ENCODE measurements at places on chromosomes 1 and 21. TPM values are rescaled to one million over a fixed set of nuclear protein-coding genes. Genes with fewer than 3 reads are reported as not detected.

DNA sequence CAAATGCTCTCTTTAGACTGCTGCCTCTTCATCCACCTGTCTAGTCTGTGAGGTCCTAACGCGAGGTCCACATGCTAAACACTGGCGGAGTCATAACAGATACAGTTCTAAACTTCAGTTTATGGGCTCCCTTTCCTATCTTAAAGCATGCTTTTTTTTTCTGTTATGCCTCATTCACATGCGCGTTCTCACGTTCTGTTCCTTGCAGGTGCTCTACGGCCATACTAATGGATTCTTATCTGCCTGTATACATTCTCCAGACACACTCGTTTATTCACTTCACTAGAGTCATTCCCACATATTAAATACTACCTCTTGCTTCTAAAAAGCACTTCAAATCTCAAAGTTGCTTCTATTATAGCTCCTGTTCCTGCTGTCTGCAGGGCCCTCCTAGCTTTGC lies 38.7 kb downstream of the PHC2 start:
- no peak overlapping the region for H3K27ac ChIP-seq
- peaks cover 21% of the 10 kb centered on the region for H3K4me1 ChIP-seq
- H3K27me3 ChIP-seq: no peaks in the 10 kb centered on the region
- no peak for DNase-seq

GRCh38 chr21:44613386-44614155 lies 1.7 kb downstream of the KRTAP10-8 start:
- no peaks in the 10 kb centered on the region for H3K27me3 ChIP-seq
- H3K4me1 ChIP-seq: peaks cover 5% of the 10 kb centered on the region
- no peak for DNase-seq
- no peak overlapping the region for H3K27ac ChIP-seq
- no peaks in the 10 kb centered on the region for H3K36me3 ChIP-seq

DNA sequence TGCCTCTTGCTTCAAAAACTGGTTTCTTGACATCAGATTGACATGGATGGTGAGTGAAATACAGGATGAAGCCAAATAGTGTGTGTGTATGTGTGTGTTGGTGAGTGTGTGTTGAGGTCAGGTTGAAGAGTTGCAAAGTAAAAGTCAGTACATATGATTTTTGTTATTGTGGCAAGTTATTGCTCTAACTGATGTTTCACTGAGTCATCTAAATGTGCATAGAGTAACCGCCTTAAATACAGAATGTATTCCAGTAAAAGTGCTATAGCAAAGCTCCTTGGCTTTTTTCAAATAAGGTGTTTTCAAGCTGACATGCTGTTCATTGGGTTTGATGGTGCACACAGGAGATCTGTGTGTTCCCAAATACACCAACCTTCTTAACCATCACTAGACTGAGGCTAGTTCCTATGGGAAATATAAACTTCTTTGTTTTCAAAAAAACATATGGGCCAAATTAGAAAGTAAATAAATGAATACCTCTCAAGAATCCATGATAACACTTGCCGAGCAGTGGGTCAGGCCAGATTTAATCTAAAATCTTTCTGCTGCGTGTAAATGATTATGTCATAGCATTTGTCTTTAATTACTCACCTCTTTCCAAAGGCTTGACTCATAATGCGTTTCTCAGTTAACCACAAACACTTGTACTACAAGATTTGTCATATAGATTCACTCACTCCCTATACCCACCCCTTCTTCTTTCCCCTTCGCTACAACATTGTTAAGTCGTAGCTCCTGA lies 151.1 kb downstream of the LYPLAL1 start:
- no peak overlapping the region for H3K27ac ChIP-seq
- no peaks in the 10 kb centered on the region for H3K36me3 ChIP-seq
- DNase-seq: no peak
- no peaks in the 10 kb centered on the region for H3K27me3 ChIP-seq
- no peak overlapping the region for H3K4me3 ChIP-seq

GRCh38 chr1:209552406-209553264 lies 30.9 kb upstream of the CAMK1G start:
- H3K36me3 ChIP-seq: no peaks in the 10 kb centered on the region
- H3K27me3 ChIP-seq: peaks cover 37% of the 10 kb centered on the region
- no peak overlapping the region for H3K27ac ChIP-seq
- no peak for DNase-seq

GRCh38 chr1:236534151-236534651 lies 10.4 kb downstream of the LGALS8 start:
- no peak overlapping the region for H3K27ac ChIP-seq
- H3K4me1 ChIP-seq: no peaks in the 10 kb centered on the region
- no peaks in the 10 kb centered on the region for H3K36me3 ChIP-seq
- no peak for DNase-seq
- H3K27me3 ChIP-seq: no peaks in the 10 kb centered on the region

- H3K27me3 ChIP-seq: peaks cover 65% of the 10 kb centered on the region
- no peak overlapping the region for H3K27ac ChIP-seq
- H3K4me3 ChIP-seq: peak overlapping the region; percentile 65
Measured at GRCh38 chr1:223364685-223365382, 858 bp upstream of the SUSD4 start.

GRCh38 chr1:41439234-41439633 lies 45.2 kb downstream of the EDN2 start:
- H3K27ac ChIP-seq: no peak overlapping the region
- H3K4me3 ChIP-seq: no peak overlapping the region
- no peaks in the 10 kb centered on the region for H3K27me3 ChIP-seq
- no peak for DNase-seq

- peaks cover 6% of the 10 kb centered on the region for H3K36me3 ChIP-seq
- peak overlapping the region; percentile 87 for H3K4me3 ChIP-seq
- H3K27ac ChIP-seq: peak overlapping the region; percentile 96
- H3K27me3 ChIP-seq: no peaks in the 10 kb centered on the region
Measured at GRCh38 chr1:88685259-88685620, 1.2 kb downstream of the PKN2 start.

- peaks cover 20% of the 10 kb centered on the region for H3K36me3 ChIP-seq
- H3K4me3 ChIP-seq: no peak overlapping the region
- H3K27me3 ChIP-seq: no peaks in the 10 kb centered on the region
- H3K27ac ChIP-seq: no peak overlapping the region
Measured at GRCh38 chr1:28751315-28752060, 14.7 kb downstream of the YTHDF2 start.

- no peak for DNase-seq
- no peaks in the 10 kb centered on the region for H3K36me3 ChIP-seq
- H3K4me3 ChIP-seq: no peak overlapping the region
- H3K4me1 ChIP-seq: no peaks in the 10 kb centered on the region
- no peak overlapping the region for H3K27ac ChIP-seq
Measured at GRCh38 chr1:77406661-77407060, 124.8 kb downstream of the AK5 start.

DNA sequence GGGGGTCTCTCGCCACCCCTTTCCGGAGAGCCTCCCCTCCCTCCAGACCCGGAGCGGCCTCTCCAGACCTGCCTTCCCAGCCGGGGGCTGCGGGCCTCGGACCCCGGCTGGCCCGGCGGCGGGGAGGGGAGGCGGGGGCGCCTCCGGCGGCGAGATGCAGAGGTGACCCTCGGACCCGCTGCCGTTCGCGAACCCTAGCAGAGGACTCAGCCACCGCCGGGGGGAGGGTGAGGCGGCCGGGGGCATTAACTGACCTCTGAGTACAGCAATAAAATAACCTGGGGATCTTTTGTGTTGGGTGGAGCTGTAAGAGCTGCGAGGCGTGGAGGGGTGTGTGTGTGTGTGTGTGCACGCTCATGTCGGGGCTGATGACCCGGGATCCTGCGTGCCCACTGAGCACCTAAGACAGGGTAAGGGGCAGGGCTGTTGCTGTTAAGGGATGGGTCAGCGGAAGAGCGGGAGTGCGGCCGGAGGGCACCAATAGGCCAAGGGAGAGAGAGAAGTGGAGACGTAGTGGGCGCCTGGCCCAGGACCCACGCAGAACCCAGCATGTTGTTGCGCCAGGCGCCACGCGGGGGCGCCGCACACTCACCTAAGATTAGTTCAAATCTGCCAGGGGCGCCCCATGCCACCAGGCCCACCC lies 6.3 kb downstream of the HAPLN2 start:
- H3K27me3 ChIP-seq: peaks cover 99% of the 10 kb centered on the region
- H3K4me1 ChIP-seq: peaks cover 8% of the 10 kb centered on the region
- DNase-seq: peak; percentile 79
- no peaks in the 10 kb centered on the region for H3K36me3 ChIP-seq
- H3K4me3 ChIP-seq: peak overlapping the region; percentile 43

DNA sequence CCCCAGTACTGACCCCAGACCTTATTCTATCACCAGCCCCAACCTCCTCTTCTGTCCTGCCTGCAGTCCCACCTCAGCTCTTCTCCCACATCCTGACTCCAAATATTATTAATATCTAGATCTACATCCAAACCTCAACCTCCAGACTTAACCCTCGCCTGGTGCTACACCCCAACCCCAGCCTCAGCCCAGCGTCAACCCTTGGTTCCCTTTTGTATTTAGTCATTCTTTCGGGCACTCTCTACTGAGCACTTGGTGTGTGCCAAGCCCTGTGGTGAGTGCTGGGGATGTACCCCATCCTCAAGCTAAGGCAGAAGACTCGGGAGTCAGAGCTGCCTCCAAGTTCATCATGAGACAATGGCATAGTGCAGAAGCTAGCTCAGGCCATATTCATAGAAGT lies 1.1 kb downstream of the SHISAL2A start:
- DNase-seq: no peak
- H3K27ac ChIP-seq: no peak overlapping the region
- H3K4me1 ChIP-seq: peaks cover 26% of the 10 kb centered on the region

GRCh38 chr21:36877741-36878140 lies 88.7 kb downstream of the HLCS start:
- H3K4me3 ChIP-seq: no peak overlapping the region
- H3K4me1 ChIP-seq: no peaks in the 10 kb centered on the region
- H3K27ac ChIP-seq: no peak overlapping the region
- peaks cover 15% of the 10 kb centered on the region for H3K36me3 ChIP-seq
- H3K27me3 ChIP-seq: no peaks in the 10 kb centered on the region

GRCh38 chr1:82492159-82492558 lies 691.4 kb downstream of the ADGRL2 start:
- no peak for DNase-seq
- no peak overlapping the region for H3K4me3 ChIP-seq
- H3K27me3 ChIP-seq: peaks cover 6% of the 10 kb centered on the region

DNA sequence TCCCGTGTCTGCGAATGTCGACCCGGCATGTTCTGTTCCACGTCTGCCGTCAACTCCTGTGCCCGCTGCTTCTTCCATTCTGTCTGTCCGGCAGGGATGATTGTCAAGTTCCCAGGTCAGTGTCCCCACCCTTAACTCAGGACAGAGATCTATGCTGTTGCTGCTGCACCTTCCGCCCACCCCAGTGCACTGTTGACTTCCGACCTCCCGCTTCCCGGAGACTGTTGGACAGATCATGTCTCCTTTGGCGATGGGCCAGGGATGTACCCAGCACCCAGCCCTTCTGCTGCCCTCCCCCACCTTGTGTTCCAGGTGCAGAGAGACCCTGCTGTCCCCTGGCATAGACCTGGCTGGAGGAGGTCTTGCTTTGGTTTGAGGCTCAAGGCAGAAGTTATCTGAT lies 41.3 kb downstream of the TNFRSF8 start:
- no peak overlapping the region for H3K4me3 ChIP-seq
- no peak overlapping the region for H3K27ac ChIP-seq
- H3K27me3 ChIP-seq: no peaks in the 10 kb centered on the region
- H3K36me3 ChIP-seq: no peaks in the 10 kb centered on the region
- H3K4me1 ChIP-seq: no peaks in the 10 kb centered on the region

- no peak for DNase-seq
- peaks cover 36% of the 10 kb centered on the region for H3K27me3 ChIP-seq
- no peaks in the 10 kb centered on the region for H3K4me1 ChIP-seq
- H3K36me3 ChIP-seq: no peaks in the 10 kb centered on the region
Measured at GRCh38 chr1:235851939-235852338, 14.8 kb downstream of the LYST start.

GRCh38 chr1:175572932-175573868 lies 170.2 kb downstream of the TNR start:
- DNase-seq: no peak
- no peak overlapping the region for H3K27ac ChIP-seq
- peaks cover 80% of the 10 kb centered on the region for H3K27me3 ChIP-seq
- no peaks in the 10 kb centered on the region for H3K36me3 ChIP-seq

DNA sequence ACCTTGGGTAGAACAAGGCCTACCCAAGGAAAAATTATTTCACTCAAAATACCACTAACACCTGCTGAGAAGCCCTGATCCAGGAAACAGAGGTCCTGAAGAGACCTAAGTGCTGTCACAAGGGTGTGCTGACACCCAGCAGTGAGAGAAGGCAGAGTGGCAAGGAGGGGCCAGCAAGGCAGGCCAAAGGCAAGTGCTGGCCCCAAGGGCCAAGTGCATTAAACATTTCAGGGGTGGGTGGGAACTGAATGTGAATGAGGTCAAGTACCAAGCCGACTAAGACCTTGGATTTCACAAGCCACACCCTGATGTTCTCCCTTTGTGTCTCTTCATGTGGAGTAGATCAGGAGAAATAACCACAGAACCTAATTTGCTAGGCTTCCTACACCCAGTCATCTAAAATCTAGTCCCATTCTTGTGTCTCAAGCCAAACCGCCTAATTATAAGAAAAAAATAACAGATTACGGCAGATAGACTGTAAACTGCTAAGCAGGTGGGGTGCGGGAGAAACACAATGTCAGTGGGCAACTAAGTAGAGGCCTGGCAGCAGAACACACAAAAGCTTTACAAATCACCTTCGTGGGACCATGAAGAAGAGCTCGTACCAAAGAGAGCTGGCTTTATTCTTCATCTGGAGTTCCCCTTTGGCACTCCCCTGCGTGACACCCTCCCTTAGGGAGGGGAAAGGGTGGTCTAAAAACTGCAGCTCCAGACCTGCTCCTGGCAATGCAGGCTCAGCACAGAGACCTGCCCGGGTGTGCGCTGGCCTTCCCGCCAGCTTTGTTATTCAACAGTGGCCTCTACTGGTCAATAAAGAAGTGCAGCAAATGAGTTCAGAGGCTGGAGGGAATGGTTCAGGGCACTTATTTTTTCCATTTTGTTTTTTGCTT lies 8.7 kb downstream of the UBE2G2 start:
- no peaks in the 10 kb centered on the region for H3K4me1 ChIP-seq
- H3K27ac ChIP-seq: no peak overlapping the region
- peak; percentile 78 for DNase-seq
- H3K36me3 ChIP-seq: peaks cover 1% of the 10 kb centered on the region

- H3K36me3 ChIP-seq: no peaks in the 10 kb centered on the region
- DNase-seq: peak; percentile 15
- H3K27ac ChIP-seq: no peak overlapping the region
- H3K4me1 ChIP-seq: peaks cover 7% of the 10 kb centered on the region
- H3K4me3 ChIP-seq: no peak overlapping the region
- H3K27me3 ChIP-seq: no peaks in the 10 kb centered on the region
Measured at GRCh38 chr1:158212320-158212719, 31.6 kb downstream of the CD1D start.

The AMY2A gene
- total RNA-seq: not detected

The C8A gene
- total RNA-seq: not detected

The LCE3D gene
- not detected for total RNA-seq

The C1QC gene
- total RNA-seq: not detected

The MAB21L3 gene
- not detected for total RNA-seq

The ADAMTSL4 gene
- total RNA-seq: not detected

The CCDC24 gene
- total RNA-seq: 13.5 TPM

The SAMD11 gene
- total RNA-seq: not detected

All from neural progenitor cell (in vitro differentiated cells).